Left renal pelvis (tissue), 4 donors: ENCODE measurements at places on chromosomes 6 and 20. TPM values are rescaled to one million over a fixed set of nuclear protein-coding genes. Genes with fewer than 3 reads are reported as not detected.
A peak's percentile ranks its signal among the peaks of the same experiment; 100 is the strongest.

Gene SDC4
- 169 TPM for polyA plus RNA-seq

DNA sequence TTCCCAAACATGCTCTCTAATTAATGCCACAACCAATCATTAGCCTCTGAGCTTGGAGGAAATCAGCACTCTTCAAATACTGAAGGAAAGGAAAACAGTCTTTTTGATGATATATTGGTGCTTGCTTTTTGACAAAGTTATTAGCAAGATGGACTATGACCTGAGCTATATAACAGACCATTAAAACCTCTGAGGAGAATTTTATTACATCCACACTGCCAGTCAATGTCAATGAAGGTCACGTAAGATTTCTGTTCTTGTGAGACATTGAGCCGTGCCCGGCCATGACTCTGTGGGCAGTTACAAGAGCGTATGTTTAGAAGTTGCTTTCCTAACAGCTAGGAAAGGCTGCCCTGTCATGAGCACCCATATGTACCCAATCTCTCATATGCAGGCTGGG, 659.0 kb downstream of the UTRN start:
- DNase-seq, result peak; percentile 7

Gene TMEM217
- polyA plus RNA-seq, result 1.6 TPM

DNA sequence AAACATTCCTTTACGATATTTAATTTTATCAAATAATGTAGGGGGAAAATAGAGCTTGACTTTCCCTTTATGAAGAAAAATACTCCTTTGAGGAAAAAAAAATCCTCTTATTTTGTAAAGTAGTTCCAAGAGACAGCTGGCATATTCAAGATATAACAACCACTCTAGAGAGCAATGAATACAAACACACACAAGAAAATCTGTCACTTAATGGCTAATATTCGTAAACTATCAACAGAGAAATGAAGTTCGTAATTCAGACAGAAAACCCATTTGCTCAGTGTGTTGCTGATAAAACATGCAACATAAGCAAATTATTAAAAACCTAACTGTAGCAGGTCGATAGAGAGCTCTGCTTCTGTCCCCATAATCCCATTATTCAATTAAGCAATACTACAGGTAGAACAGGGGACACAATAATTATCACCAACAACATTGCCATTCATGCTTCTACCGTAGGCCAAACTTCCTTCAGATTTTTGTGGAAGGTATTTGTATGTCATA, 714.4 kb upstream of the MARCKS start:
- DNase-seq, result no peak

GRCh38 chr6:95768539-95768938, 191.2 kb downstream of the MANEA start:
- no peak for DNase-seq

GRCh38 chr20:41336711-41337492, 3.7 kb upstream of the LPIN3 start:
- DNase-seq, result no peak

- DNase-seq, result no peak
Measured at GRCh38 chr20:39090906-39091305, 128.8 kb downstream of the DHX35 start.

Gene LY86
- 2.3 TPM for polyA plus RNA-seq

Gene OXT
- polyA plus RNA-seq, result not detected

DNA sequence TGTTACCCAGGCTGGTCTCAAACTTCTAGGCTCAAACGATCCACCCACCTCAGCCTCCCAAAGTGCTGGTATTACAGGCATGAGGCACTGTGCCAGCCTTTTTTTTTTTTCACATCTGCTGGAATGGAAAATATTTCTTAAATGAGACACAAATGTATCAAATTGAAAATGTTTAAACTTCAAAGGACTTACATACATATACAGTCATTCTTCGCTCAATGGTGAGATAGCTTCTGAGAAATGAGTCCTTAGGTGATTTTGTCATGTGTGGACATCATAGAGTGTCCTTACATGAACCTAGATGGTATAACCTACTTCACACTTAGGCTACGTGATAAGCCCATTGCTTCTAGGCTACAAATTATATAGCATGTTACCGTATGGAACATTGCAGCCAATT, 43.1 kb downstream of the MICA start:
- no peak for DNase-seq

Gene EMILIN3
- polyA plus RNA-seq, result 8.4 TPM

- DNase-seq, result no peak
Measured at GRCh38 chr6:1865585-1865984, 255.9 kb downstream of the FOXC1 start.

- DNase-seq, result no peak
Measured at GRCh38 chr6:125219361-125219895, 65.9 kb downstream of the TPD52L1 start.

Gene MRAP2
- 17.7 TPM for polyA plus RNA-seq

Gene SPINT4
- polyA plus RNA-seq, result not detected

Gene REM1
- polyA plus RNA-seq, result 2.7 TPM

DNA sequence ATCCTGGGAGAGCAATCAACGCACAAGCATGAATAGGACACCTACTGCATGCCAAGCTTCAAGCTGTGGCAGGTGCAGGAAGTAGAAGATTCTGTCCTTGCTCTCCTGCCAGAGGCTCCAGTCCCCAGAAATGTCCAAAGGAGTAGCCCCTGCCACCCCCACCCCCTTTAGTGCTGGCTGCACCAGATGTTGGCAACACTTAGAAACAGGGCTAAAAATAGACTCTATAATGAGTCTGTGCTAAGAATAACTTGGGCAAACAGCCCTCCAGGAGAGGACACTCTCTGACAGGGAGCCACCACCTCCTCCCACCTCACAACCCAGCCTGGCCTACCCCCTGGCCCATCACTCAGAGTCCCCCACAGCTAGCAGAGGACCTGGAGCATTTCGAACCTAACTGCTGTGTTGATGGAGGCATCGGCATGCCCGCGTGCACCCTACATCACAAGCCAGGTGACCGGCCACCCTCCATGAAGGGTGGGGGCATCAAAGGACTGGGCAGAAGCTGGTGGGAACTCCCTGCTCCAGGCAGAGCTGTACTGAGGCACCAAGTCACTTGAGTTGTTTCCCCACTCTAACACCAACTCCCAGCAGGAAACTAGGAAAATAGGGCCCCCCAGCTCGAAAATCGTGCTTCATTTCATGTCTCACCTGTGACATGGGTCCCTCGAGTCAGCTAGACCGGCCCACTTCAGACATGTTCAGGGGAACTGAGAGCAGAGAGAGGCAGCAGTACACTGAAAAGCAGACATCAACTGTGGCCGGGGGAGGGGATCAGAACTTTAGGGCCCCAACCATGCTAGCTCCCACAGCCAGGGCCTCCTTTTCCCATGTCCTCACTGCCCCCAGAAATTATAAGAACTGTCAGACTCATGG, 18.7 kb downstream of the TFEB start:
- DNase-seq, result no peak

DNA sequence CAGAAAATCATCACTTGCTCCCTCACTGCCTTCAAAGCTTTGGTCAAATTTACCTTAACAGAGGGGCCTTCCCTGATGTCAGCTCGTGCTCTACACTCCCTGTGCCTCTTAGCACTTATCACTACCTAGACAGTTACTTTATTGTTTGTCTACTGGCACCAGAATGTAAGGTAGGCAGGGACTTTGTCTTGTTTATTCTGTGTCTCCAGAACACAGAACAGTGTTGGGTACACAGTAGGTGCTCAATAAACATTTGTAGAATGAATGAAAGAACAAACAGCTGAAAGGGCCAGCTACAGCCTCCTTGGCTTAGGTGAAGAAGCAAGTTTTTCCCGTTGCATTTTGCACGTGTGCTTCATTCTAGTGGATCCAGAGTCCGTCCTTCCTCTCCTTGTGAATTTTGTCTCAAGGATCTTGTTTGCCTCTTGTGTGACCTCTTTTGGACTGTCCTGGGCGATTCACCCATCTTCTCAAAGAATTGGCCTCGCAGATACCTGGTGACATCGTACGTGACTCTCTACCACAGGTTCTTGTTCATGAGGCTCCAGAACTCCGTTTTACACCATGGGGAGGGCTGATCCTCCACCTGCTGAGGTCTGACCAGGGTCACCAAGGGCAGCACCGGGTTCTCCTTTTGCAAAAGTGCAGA, 84.2 kb upstream of the ARMC2 start:
- no peak for DNase-seq

DNA sequence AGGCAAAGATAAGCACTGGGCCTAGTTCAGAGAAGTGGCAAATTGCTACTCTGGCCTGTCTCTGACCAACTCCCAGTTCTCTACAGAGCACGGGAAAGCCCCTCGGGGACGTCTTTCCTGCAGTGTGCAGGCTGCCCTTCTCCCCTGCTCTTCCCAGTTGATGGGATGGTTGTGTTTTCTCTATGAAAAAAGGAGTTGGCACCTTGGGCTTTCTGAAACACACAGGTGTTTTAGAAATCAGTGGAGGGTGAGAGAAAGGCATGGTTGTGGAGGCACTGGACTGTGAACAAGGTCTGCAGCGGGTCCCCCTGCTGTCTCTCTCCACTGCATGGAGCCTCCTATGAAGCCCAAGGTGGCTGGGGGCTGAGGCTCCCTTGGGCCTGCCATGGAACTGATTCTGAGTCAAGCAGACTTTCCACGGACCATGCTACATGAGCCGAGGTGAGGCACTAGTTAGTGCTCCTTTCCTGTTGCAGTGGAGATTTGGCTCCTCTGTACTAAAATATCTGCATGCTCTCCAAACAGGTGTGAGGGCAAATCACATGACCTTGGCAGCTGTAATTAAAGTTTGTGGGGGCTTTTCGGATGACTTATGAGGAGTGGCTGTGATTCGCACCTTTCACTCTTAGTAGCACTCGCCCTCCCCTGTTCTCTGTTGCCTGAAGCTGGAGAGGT, 16.3 kb downstream of the GTSF1L start:
- DNase-seq, result no peak

DNA sequence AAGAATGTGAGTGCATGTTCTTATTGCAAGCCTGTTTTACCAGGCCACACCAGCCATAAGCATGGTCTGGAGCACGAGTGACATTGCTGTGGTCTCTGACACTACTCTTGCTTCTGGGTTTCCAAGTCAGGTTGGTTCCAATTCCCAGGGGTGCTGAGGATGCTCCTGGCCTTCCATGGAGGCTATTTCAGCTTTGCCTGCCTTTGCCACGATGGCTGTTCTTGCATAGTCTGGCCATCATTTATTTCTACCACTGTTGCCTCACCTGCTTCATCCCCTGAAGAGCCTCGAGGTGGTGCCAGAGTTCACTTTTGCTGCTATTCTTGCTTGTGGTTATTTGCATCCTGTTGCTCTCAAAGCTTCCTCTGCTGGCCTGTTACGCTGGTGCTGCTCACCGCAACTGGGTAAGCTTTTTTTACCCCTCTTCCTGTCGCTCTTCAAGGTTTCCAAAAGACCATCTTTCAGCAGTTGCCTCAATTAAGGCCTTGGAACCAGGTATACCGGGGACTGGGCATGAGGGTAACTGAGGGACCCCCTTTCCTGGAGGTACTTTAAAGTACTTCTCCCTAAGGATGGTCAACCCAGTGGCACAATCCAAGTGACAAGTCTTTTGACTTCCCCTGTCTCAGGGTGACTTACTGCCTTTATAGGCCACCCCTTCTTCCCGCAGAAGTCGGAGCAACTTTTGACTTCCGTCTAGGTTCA, 64.5 kb downstream of the AKAP7 start:
- DNase-seq, result peak; percentile 14

Gene OR12D3
- polyA plus RNA-seq, result not detected

DNA sequence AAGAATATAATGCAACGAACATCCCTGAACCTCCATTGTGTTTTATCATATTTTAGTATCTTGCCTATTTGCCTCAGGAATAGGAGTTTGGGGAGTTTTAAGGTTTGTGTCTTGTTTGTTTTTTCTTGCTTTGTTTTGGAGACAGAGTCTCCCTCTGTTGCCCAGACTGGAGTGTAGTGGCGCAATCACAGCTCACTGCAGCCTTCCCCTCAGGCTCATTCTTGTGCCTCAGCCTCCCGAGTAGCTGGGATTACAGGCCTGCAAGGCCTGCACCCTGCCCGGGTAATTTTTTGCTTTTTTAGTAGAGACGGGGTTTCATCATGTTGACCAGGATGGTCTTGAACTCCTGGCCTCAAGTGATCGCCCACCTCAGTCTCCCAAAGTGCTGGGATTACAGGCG, 63.3 kb upstream of the CARMIL1 start:
- no peak for DNase-seq

GRCh38 chr6:114087496-114087895, 116.5 kb upstream of the HDAC2 start:
- no peak for DNase-seq

- DNase-seq, result no peak
Measured at GRCh38 chr20:21361266-21361665, 36.1 kb downstream of the NKX2-4 start.

GRCh38 chr20:40370800-40371199, 318.2 kb downstream of the MAFB start:
- DNase-seq, result no peak

DNA sequence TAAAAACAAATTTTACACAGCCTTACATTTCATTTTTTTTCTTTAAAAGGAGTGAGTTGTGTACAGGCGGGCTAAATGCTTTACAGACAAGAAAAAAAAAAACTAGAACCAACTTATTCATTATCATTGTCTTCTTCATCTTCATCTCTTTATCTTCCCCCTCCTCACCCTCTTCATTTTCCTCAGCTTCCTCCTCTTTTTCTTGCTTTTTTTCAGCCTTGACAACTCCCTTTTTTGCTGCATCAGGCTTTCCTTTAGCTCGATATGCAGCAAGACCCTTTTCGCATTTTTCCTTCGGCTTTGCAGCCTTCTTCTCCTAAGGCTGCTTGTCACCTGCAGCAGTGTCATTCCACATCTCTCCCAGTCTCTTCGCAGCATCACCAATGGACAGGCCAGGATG, 86.9 kb upstream of the GCM1 start:
- no peak for DNase-seq

- no peak for DNase-seq
Measured at GRCh38 chr6:12381587-12381986, 91.4 kb downstream of the EDN1 start.

- DNase-seq, result no peak
Measured at GRCh38 chr20:51284176-51284575, 258.3 kb downstream of the NFATC2 start.

Gene HUS1B
- 0.29 TPM for polyA plus RNA-seq
